ENCODE measurements at places on chromosomes 2 and 18.

GRCh38 chr2:164453656-164454305 lies 167.5 kb downstream of the GRB14 start:
- DNase-seq = no peak

DNA sequence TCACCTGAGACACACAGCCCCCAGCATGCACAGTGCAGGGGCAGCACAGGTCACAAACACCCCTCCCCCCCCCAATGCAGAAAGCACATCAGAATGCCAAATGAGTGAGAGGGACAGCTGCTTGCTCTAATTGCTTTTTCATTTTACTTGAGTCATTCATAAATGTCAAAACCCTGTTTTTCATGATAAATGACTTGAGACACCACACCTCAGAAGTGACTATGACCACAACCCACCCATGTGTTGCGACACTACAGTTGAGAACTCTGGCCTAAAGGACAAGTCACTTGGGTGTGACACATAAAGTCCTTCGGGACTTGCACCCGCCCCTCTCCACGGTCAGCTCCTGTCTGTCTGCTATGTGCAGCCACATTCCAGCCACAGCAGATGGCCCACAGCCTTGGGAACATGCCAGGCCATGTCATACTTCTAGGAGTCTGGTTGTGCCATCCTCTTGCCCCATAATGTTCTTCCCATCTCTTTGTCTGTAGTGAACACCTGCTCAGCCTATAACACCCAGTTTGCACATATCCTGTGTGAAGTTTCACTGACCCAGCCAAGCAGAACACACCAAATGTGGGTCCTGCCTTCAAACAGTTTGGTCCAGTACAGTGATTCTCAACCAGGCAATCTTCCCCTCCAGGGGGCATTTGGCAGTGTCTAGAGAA lies 30.2 kb upstream of the RIOK3 start:
- peak; percentile 39 for DNase-seq

GRCh38 chr2:45586600-45586999 lies 24.5 kb downstream of the SRBD1 start:
- DNase-seq = no peak

- no peak for DNase-seq
These were observed 22.0 kb downstream of the INSIG2 start for GRCh38 chr2:118110310-118110709.

DNA sequence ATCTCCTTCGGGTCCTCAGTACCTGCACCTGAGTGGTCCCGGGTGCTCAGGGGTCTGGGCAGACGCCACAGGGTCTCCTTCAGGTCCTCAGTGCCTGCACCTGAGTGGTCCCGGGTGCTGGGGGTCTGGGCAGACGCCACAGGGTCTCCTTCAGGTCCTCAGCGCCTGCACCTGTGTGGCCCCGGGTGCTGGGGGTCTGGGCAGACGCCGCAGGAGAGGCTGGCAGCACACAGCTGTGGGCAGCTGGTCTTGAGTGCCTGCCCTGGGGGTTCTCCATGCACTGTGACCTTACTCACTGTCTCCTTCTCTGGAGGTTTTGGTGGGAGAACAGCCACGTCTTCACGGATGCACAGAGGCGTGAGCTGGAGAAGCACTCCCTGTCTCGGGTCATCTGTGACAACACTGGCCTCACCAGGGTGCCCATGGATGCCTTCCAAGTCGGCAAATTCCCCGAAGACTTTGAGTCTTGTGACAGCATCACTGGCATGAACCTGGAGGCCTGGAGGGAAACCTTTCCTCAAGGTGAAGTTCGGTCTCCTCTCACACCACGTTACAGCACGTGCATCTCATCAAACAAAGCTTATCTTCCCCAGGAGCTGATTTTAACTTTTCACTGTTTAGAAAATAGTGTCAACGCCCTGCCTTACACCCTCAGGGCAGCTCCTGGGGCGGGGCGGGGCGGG lies 82.6 kb downstream of the TPO start:
- DNase-seq = no peak

GRCh38 chr2:234286118-234286598 lies 210.7 kb downstream of the ARL4C start:
- no peak for DNase-seq

DNA sequence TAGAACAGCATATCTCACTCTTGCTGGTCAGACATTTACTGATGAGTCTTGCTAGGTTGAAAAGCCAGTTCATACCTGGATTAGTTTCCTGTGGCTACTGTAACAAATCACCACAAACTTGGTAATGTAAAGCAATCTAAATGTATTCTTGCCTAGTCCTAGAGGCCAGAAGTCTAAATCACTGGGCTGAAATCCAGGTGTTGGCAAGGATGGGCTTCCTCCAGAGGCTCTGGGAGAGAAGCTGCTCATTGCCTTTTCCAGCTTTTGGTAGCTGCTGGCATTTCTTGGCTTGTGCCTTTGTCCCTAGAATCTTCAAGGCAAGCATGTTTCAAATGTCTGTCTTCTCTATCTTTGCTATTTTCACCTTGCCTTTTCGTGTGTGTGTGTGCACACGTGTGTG lies 62.3 kb upstream of the MAP4K3 start:
- DNase-seq = no peak

DNA sequence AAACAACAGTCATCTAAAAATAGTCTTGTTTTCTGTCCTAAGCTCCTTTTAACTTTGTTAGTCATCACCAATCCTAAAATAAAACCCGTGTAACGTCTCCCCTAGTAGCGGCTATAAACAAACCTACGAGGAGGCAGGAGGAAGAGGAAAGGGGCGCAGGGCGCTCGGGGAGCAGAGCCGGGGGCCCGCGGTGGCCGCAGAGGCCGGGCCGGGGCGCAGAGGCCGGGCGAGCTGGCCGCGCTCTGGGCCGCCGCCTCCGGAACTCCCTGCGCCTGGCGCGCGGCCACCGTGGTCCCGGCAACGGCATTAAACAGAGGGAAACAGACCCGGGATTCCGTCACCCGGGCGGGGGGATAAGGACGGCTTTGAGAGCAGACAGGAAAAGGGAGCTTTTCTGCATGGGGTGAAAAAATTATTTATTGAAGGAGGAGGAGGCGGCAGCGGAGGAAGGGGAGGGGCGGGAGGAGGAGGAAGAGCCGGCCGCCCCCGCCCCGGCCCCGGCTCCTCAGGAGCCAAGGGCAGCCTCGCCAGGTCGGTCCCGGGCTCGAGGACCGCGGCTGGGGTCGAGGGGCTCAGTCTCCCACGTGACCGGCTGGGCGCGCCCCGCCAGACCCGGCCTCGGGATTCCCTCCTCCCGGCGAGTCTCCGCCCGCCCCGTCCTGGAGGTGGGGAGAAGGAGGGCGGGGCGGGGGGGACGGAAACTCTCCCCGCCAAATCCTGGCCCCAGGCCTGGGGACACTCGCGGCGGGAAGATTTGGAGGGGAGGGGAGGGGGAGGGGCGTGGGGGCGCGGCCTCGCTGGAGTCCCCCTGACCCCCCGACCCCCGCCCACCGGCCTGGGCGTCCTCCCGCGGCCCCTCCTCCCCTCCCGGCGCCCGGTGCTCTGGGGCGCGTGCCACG lies 1.8 kb upstream of the NFATC1 start:
- peak; percentile 79 for DNase-seq

DNA sequence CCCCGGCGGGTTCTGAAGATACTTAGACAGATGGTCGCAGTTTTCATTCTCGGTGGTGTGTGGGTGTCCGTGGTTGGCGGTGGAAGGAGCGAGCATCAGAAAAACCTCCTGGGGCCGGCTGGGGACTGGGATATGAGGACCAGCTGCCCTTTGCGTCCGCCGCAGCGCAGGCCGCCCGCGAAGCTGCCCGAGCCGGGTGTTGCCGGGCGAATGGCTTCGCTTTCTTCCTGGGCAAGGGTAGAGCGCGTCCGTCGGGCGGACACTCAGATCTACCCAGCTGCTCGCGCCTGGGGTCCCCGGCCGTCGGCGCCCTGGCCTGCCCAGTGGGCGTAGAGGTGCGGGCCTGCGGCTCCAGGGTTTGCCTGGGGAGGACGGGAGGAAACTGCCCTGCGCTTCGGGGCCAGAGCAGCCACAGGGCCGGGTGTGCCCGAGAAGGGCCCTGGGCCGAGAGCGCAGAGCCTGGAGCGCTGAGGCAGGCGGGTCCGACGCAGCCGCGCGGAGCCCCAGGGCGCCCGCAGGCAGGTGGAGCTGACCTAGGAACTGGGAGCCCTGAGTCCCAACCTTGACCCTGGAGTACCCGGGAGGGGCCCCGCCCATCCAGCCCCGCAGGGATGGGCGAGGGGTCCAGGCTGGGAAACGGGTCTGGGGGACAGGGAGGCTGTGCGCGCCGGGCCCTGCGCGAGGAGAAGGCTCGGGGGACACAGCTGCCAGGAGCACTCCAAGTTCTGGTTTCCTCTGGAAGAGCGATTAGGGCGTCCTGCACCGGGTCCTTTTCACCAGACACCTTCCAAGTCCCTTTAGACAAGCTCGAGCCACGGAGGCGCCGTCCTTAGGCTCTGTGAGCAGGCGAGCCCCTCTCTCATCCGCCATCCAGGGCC lies 1.3 kb downstream of the TWIST2 start:
- no peak for DNase-seq

GRCh38 chr2:71974846-71975245 lies 172.8 kb downstream of the CYP26B1 start:
- no peak for DNase-seq

DNA sequence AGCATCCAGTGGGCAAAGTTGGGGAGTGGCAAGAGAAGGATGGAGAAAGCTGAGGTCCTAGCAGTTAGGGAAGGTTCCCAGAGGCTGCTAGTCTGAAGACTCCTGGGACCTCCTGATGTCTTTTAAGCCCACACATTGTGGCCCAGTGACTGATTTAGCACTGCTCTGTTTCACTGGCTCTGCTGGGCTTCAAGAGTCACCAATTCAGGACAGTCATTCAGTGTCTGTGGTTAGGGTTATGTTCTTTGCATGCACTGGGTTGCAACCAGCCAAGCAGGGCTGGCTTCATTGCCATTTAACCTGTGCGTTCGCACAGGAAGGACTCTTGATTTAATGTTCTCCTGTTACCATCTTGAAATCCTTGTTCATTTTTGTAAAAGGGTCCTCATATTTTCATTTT lies 199.2 kb downstream of the ICOS start:
- no peak for DNase-seq

GRCh38 chr2:143574069-143574468 lies 444.9 kb downstream of the ARHGAP15 start:
- no peak for DNase-seq

DNA sequence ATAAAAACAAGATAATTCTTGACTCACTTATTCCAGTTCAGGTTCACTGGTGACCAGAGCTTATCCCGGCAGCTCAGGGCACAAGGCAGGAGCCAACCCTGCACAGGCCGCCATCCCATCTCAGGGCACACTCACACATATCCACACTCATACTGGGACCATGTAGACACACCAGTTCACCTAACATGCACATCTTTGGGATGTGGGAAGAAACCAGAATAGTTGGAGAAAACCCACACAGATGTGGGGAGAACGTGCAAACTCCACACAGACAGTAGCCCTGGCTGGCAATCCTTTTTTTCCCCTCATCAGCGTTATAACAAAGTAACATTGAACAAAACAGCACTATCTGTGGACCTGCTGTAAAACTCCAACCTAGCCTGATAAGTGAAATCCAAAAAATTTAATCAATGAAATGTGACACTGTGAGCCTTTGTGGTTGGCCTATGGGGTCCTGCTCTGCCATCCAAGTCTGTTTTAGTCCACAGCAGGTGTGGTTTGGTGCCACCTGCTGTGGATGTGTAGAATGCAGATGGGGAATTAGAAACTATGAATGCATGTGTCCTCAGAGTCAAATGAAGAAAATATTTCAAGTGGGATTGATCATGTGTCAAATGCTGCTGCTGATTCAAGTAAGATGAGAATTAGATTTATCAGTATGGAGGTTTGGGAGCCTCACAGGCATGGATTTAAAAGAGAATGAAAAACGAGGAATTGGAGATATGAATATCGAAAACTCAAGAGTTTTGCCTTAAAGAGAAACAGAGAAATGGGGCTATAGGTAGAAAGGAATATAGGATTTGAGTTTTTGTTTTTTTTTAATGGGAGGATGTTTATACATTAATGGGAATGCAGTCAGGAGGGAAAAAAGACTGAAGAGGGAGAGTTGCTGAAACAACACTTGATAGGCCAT lies 47.0 kb downstream of the UGP2 start:
- DNase-seq = peak; percentile 79

DNA sequence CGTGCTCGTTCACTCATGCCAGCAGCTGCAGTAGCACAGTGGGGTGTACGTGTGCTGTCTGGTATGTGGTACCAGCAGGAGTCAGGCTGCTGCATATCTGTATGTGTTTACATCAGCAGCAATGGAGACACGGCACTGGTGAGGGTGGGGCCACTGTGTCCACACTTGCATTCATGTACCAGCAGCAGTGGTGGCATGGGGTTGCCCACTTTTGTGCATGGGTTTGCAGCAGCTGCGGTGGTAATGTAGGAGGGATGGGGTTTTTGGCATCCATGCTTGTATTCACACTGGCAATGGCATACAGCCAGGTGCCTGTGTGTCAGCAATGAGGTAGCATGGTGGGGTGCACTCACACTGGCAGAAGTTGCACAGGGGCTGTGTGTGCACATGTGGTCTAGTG lies 187.8 kb downstream of the KCNJ3 start:
- no peak for DNase-seq

DNA sequence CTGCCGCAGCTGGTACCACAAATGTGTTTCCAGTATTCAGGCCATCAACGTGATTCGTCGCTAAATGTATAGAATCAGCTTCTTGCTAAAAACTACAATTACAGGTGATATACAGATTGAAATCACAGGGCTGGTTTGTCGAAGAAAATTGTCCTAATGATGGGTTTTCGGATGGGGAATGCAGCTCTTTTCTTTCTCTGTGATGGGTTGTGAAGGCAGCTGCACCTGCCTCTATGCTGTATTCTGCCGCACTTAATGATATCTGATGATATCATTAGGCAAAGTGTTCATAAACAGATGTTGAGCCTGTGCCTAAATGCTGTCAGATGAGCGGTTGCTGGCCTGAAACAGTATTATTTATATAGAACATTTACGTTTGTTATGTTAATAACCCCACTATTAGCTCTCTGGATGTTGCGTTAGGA lies 218.1 kb downstream of the ARHGAP15 start:
- no peak for DNase-seq

DNA sequence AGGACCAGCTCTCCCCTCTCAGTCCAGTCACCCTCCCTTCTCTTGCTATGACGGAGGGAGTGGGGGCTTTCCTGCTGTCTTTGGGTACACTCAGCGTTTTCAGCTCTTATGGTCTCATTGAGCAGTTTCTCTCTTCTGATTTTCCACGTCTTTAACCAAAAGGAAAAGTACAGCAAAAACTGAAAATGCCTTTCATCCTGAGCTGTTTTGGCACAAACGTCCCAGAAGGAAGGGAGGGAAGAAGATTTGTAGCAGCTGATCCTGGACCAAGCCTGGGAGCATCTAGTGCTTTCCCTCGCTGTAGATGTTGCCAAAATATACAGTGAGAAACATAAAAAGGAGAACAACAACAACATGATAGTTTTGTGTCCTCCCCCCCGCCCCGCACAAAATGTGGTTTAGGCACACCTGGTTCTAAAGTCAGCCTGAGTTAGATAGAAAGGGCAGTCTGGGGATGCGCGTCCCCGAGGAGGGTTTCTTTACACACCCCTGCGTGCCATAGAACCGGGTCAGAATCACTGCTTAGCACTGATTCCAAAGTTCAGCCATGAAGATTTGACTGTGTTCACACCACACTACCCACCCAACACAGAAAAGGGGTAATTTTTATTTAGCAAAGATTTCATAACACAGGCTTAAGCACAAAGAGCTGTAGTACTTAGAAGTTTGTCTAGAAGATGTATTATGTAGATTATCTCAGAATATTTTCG lies 53.4 kb downstream of the SLC40A1 start:
- DNase-seq = no peak

GRCh38 chr18:9719421-9719981 lies 11.4 kb downstream of the RAB31 start:
- DNase-seq = no peak

Measured in NCI-H1417 (cell line).